A549 treated with RU486 at 1 μM for 4 hours (cell line): ENCODE measurements at places on chromosomes 6 and 20. TPM values are rescaled to one million over a fixed set of nuclear protein-coding genes. Genes with fewer than 3 reads are reported as not detected.

The CTAGE9 gene
- not detected in 5 replicates for total RNA-seq

The MLN gene
- total RNA-seq: not detected in 5 replicates

The PHACTR1 gene
- total RNA-seq: 0.05 TPM in 1 of 5 replicates, not detected in the others

The ISM1 gene
- total RNA-seq: 0.16 to 0.56 TPM (median 0.37 TPM) in 5 replicates

The LCA5 gene
- total RNA-seq: 0.26 to 1.1 TPM (median 1.0 TPM) in 5 replicates

The HMGCLL1 gene
- 0.06 to 0.14 TPM (median 0.08 TPM) in 4 of 5 replicates, not detected in the other for total RNA-seq

The SLC25A27 gene
- 0.27 to 0.70 TPM (median 0.46 TPM) in 5 replicates for total RNA-seq
